ENCODE measurements at places on chromosomes 6 and 20.

DNA sequence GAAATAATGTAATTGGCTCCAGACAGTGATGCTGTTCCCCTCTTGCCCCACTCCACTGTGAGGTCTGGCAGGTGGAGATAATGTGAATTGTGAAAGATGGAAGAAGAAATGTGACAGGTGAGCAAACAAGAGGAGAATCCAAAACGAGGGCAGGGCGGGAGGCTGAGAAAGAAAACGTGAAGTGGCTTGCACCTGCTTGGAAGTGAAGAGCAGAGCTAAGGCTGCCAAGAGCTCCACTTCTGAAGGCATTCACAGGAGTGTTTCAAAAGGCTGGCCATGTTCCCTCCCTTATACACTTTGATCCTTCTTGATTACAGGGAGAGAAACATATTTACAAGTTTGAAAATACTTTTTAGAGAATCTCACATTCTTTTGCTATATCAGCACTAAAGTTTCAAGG lies 359.4 kb downstream of the EPHA7 start:
- DNase-seq: no peak

DNA sequence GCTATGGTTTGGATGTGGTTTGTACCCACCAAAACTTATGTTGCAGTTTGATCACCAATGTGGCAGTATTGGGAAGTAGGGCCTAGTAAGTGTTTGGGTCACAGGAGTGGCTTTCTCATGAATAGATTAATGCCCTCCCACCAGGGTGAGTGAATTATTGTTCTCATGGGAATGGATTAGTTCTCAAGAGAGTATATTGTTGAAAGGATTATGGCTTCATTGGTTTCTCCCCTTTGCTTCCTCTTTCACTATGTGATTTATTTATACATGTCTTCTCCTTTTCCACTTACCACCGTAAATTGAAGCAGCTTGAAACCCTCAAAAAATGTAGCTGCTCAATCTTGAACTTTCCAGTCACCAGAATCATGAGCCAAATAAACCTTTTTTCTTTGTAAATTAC lies 10.8 kb downstream of the UFL1 start:
- no peak for DNase-seq

DNA sequence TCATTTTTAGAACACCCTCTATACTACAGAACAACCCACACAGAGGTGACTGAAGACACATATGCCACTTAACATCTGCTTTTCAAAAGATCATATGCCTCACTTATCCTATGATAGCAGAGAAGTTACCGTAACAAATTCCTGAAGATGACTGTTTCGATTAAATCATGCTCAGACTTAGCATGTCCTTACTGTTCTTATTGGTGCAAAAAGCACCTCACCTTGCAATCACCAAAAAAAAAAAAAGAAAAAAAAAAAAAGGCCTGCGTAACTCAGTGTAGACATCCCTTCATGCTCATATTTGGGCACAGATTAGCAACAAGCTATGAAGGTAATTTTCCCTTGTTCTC lies 17.7 kb upstream of the DST start:
- DNase-seq: no peak

DNA sequence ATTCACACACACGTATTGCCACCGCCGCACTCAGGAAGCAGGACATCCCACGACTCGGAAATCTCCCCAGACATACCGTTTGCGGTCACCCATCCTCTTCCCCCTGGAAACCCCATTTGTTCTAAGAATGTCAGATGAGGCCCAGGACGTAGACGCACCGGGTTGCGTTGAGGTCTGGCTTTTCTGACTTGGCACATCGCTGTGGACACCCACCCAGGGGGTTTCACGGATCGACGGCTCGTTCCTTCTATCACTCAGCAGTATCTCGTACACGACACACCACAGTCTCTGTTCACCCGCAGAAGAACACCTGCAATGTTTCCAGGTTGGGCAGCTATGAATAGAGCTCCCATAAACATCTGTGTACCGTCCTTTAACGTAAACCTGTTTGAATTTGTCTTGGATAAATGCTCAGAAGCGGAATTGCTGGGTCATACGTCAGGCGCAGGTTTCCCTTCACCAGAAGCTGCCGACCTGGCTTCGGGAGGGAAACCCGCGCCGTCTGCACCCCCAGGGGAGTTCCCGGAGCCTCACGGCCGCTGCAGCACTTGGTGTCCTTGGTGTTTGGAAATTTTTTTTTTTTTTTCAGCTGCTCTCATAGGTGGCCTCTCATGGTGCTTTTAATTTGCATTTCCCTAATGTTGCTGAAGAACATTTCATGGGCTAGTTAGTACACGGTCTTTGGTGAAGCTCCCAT lies 9.3 kb upstream of the EEF1A2 start:
- no peak for DNase-seq

DNA sequence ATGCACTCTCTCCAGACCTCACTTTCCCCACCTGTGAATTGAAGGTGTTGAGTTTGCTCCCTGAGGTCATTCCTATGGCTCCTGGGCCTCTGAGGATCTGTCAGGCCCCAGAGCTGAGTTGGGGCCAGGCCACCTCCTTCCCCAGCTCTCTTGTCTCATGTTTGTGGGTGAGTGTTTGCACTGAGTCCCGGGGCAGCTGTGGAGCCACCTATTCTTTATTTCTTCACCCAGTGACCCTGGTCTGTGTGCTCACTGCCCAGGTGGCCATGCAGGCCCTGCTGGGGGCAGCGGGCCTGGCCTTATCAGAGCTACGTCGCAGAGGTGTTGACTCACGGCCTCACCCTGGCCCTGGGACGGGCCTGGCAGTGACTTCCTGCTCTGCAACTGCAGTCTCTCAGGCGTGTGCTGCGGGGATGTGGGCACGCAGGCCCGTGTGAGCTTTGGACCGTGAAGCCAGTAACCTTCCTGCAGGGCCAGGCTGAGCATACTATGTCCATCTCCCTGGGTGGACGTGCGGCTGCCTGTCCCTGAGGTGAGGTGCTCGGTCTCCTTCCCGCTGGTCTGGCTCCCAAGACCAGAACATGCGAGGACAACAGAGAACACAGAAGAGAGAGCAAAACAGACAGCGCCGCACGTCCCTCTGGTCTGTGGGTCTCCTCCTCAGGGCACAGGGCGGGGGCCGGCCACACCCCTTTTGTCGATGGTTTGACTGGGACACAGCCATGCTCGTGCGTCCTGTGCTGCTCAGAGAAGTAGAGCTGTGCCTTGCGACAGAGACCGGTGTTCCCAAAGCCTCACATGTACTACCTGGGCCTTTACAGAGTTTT lies 12.1 kb downstream of the TMEM181 start:
- no peak for DNase-seq

GRCh38 chr6:44696686-44697085 lies 309.2 kb downstream of the CDC5L start:
- no peak for DNase-seq

All from right cardiac atrium (tissue), 5 donors.